ENCODE measurements at places on chromosomes 3 and 15. TPM values are rescaled to one million over a fixed set of nuclear protein-coding genes. Genes with fewer than 3 reads are reported as not detected.

GRCh38 chr3:184085389-184085852 is 11.4 kb upstream of the HTR3E start:
- H3K4me1 ChIP-seq: no peaks in the 10 kb centered on the region
- DNase-seq: no peak
- no peak overlapping the region for H3K4me3 ChIP-seq
- no peaks in the 10 kb centered on the region for H3K36me3 ChIP-seq
- H3K27ac ChIP-seq: no peak overlapping the region

- peak overlapping the region; percentile 85 for H3K27ac ChIP-seq
- H3K4me3 ChIP-seq: peak overlapping the region; percentile 51
- peaks cover 7% of the 10 kb centered on the region for H3K4me1 ChIP-seq
- no peaks in the 10 kb centered on the region for H3K27me3 ChIP-seq
Observed at GRCh38 chr3:12994357-12994606, 78.9 kb downstream of the IQSEC1 start.

- H3K27me3 ChIP-seq: no peaks in the 10 kb centered on the region
- no peak overlapping the region for H3K27ac ChIP-seq
- DNase-seq: no peak
- H3K36me3 ChIP-seq: peaks cover 65% of the 10 kb centered on the region
- peaks cover 3% of the 10 kb centered on the region for H3K4me1 ChIP-seq
Observed at GRCh38 chr3:148847351-148847750, 17.7 kb upstream of the CPA3 start.

DNA sequence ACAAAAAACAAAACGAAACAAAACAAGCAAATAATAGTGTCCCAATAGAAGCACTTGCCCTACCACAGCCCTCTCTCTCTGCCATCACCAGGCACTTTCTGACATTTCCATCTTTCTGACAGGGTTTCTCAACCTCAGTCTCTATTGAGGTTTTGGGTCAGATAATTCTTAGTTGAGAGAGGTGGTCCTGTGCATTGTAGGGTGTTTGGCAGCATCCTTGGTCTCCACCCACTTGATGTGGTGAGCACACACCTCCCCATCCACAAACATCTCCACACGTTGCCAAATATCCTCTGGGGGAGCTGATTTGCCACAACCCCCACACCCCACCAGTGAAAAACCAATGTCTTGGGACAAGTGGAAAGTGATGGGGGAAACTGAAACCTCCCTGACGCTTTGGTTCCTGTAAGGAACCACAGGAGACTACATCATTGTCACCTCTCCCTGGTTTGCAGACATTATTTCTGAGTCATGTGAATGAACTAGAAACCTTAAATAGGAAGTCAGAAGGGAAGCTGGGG is 733.7 kb upstream of the CFAP20DC start:
- no peak overlapping the region for H3K27ac ChIP-seq
- DNase-seq: no peak
- H3K27me3 ChIP-seq: no peaks in the 10 kb centered on the region
- no peak overlapping the region for H3K4me3 ChIP-seq

DNA sequence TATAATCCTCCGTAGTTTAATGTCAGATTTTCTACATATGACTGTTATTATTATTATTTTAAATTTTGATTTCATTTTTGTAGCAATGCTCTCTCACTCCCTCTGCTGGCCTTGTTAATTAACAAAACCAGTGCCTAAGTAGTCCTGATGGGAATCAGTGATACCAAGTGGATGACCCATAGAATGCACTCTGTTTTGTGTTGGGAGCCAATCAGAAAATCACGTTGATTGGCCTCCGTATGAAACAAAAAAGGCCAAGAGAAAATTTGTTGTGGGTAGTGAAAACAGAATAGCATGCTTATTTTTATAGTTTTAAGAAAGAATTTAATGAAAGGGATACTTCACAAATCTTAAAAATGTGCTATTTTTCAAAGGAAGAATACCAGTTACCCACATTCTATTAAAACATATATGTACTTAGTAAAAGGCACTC is 34.4 kb upstream of the MEIS2 start:
- H3K36me3 ChIP-seq: no peaks in the 10 kb centered on the region
- no peak for DNase-seq
- H3K4me3 ChIP-seq: no peak overlapping the region
- H3K4me1 ChIP-seq: no peaks in the 10 kb centered on the region

GRCh38 chr3:15860014-15860934 is 62.5 kb upstream of the ANKRD28 start:
- H3K4me3 ChIP-seq: peak overlapping the region; percentile 95
- DNase-seq: peak; percentile 92
- peaks cover 13% of the 10 kb centered on the region for H3K4me1 ChIP-seq
- H3K27me3 ChIP-seq: no peaks in the 10 kb centered on the region

- no peaks in the 10 kb centered on the region for H3K27me3 ChIP-seq
- H3K36me3 ChIP-seq: peaks cover 66% of the 10 kb centered on the region
- H3K4me3 ChIP-seq: no peak overlapping the region
Observed at GRCh38 chr3:66386011-66386924, 114.6 kb downstream of the LRIG1 start.

Gene CLDN1
- total RNA-seq: 67.2 TPM

- H3K27ac ChIP-seq: no peak overlapping the region
- H3K4me1 ChIP-seq: no peaks in the 10 kb centered on the region
- H3K27me3 ChIP-seq: no peaks in the 10 kb centered on the region
- DNase-seq: peak; percentile 68
- H3K36me3 ChIP-seq: no peaks in the 10 kb centered on the region
Observed at GRCh38 chr3:8663177-8664061, 18.8 kb upstream of the SSUH2 start.

Gene ZDHHC23
- 8.1 TPM for total RNA-seq

Gene CHST13
- 0.08 TPM for total RNA-seq

GRCh38 chr15:40053831-40054604 is 15.0 kb upstream of the SRP14 start:
- H3K4me3 ChIP-seq: no peak overlapping the region
- H3K27me3 ChIP-seq: no peaks in the 10 kb centered on the region
- no peaks in the 10 kb centered on the region for H3K36me3 ChIP-seq
- H3K4me1 ChIP-seq: peaks cover 28% of the 10 kb centered on the region
- no peak overlapping the region for H3K27ac ChIP-seq

DNA sequence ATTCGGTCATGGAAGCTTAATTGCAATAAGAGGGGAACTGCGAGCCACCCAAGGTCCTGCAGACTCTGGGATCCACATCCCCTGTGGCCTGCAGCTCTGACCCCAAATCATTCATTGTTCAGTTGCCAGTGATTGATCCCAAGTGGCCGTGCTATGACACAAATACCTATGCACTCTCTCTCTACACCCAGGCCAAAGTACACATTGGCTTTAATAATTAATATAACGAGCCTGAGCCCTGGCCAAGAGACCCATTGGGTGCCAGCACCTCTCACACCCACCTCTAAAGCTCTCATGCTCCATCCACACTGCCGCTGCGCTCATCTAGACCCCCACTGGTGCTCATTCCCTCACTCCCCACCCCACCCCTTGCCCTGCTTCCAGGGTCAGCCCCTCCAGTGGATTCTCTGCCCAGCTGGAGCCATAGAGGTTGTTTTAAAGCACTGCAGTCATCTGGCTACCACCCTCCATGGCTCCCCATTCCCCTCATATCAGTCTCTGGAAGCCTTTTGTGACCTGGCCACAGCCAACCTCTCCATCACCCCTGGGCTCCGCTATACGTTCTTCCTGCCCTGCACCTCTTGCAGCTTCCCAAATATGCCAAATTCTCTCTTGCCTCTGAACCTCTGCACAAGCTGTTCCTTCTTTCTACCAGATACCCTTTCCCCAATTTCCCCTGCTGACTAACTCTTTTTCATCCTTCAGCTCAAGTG is 37.7 kb upstream of the SLC6A6 start:
- no peak overlapping the region for H3K4me3 ChIP-seq
- no peaks in the 10 kb centered on the region for H3K36me3 ChIP-seq
- no peaks in the 10 kb centered on the region for H3K27me3 ChIP-seq

- no peaks in the 10 kb centered on the region for H3K4me1 ChIP-seq
- H3K27ac ChIP-seq: no peak overlapping the region
- no peaks in the 10 kb centered on the region for H3K27me3 ChIP-seq
- no peak overlapping the region for H3K4me3 ChIP-seq
Observed at GRCh38 chr3:31354373-31354772, 178.4 kb upstream of the STT3B start.

GRCh38 chr3:173553635-173554280 is 156.2 kb downstream of the NLGN1 start:
- H3K27me3 ChIP-seq: no peaks in the 10 kb centered on the region
- no peak overlapping the region for H3K4me3 ChIP-seq
- DNase-seq: no peak
- no peaks in the 10 kb centered on the region for H3K36me3 ChIP-seq
- H3K27ac ChIP-seq: no peak overlapping the region
- H3K4me1 ChIP-seq: no peaks in the 10 kb centered on the region

- H3K36me3 ChIP-seq: peaks cover 51% of the 10 kb centered on the region
- H3K4me1 ChIP-seq: no peaks in the 10 kb centered on the region
- H3K27me3 ChIP-seq: no peaks in the 10 kb centered on the region
- no peak for DNase-seq
- H3K27ac ChIP-seq: no peak overlapping the region
Observed at GRCh38 chr3:126439346-126439967, 36.2 kb downstream of the ZXDC start.

Gene GOLGA6L10
- total RNA-seq: 1.6 TPM

DNA sequence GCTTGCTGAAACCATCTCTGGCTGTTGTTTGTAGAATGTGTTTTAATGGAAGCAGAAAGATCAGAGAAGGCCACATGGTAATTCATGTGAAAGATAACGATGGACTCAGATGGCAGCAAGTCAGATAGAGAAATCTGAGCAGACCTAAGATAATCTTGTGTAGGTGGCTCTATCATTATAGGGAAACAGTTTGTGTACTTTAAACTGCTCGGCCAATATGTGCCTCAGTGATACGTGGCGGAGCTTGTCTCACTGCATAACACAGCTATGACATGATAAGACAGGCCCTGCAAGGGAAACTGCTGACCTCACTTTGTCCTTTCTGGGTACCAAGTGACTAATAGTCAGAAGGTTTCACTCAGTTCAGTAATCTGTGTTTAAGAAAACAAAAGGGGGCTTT is 51.0 kb downstream of the MME start:
- H3K27ac ChIP-seq: no peak overlapping the region
- H3K4me3 ChIP-seq: no peak overlapping the region
- no peaks in the 10 kb centered on the region for H3K36me3 ChIP-seq
- no peaks in the 10 kb centered on the region for H3K27me3 ChIP-seq
- DNase-seq: no peak

DNA sequence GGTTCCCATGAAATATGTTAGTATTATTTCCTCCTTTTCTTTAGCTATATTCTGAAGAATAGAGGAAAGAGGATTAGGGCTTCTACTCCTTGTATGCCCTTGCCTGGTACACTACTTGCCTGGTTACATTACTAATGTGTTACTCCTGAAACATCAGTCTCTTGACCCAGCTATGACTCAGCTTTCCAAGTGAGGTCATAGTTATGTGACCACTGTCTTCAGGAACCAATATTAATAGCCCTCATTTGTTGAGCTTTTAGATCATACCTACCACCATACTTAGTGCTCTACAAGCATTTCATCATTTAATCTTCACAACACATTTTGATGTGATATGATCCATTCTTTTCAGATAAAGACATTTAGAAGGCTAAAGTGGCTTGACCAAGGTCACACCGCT is 60.3 kb downstream of the CMSS1 start:
- peaks cover 3% of the 10 kb centered on the region for H3K4me1 ChIP-seq
- H3K4me3 ChIP-seq: no peak overlapping the region
- H3K36me3 ChIP-seq: no peaks in the 10 kb centered on the region
- H3K27me3 ChIP-seq: no peaks in the 10 kb centered on the region
- H3K27ac ChIP-seq: peak overlapping the region; percentile 16

DNA sequence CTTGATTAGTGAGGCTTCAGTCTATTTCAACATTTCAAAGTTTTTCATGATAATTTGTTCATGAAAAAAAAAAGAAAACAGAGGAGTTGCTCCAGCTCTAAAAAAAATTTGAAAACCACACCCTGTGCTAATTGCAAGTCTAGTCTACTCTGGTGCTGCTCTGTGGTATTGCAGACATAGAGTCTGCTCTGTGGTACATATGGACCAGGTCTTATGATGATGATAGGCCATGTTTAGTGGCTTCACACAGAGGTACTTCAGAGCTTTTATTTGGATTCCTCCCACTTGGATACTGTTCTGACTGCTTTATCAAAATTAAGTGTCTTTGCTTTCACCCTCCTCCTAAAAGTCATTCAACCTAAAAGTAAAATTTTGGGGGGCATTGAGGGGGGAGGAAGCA is 160.8 kb downstream of the ALCAM start:
- no peaks in the 10 kb centered on the region for H3K36me3 ChIP-seq
- H3K27me3 ChIP-seq: no peaks in the 10 kb centered on the region
- H3K4me1 ChIP-seq: no peaks in the 10 kb centered on the region
- no peak overlapping the region for H3K27ac ChIP-seq
- DNase-seq: no peak
- H3K4me3 ChIP-seq: no peak overlapping the region

GRCh38 chr3:127405791-127406190 is 117.9 kb upstream of the PRR20G start:
- no peaks in the 10 kb centered on the region for H3K36me3 ChIP-seq
- no peak overlapping the region for H3K27ac ChIP-seq

Gene NR1I2
- total RNA-seq: 0.28 TPM

Measured in pancreas (tissue), 10 donors.